Stimulated activated CD8-positive, alpha-beta memory T cell treated with anti-CD3 and anti-CD28 coated beads, Interleukin-15, amount 100 ng/mL, for 1 hour (primary cell): ENCODE measurements at places on chromosomes 3 and 15.

DNA sequence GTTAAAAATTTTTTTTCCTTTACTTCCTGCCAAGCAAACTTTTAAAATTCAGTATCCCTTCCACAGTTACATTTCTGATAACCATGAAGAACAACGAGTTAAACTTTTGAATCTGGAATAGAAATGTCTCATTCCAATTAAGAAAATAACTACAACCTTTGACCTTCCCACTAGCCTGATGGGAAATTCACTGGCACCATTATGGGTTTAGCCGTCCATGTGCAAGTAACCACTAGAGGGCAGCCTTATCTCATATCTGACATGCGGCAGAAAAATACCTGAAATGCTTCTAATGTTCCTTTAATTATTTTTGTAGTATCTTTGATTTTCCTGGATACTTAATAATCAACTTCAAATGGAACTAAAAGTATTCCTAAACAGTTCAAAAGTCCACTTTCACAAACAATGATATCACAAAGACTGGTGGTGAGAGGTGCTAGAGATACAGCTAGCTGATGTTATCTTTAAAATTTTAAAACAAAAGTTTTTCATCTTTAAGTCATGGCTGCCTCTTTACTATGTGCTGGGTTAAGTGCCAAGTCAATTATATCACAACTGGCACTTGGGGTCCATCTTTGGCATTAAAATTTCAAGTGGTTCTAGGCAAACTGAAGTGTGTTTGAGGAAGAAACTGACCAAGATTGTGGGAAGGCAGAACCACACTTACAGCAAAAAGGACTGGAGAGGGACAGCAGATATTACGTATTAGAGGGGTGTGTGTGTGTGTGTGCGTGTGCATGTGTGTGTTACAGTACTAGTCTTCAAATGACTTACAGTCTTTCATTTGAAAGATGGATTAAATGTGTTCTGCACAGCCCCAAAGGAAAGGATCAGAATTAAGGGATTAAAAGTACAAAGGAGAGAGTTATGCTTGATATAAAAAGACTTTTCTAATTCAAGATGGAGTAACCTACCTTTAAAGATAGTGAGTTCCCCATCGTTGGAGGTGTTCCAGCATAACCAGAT lies 107.1 kb upstream of the ICE2 start:
- no peak for DNase-seq

DNA sequence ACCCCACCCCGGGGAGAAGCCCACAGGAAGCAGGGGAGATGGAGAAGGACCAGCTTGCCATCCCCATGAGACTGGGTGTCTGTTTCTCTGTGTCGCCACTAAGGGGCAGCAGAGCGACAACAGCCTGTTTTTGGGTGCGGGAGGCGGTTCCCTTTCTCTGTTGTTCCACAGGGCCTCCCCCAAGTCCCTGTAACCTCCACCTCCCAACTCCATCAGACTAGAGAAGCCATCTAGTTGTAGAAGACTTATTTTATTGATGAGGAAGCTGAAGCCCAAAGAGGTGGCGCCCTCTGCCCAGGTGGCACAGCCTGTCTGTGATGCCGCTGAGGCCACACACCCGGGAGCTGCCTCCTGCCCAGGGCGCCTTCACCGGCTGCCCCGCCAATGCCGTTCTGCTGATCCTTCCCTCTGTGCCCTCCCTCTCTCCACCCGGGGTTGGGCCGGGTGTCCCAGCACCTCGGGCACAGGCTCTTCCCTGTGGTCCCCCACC lies 3.9 kb upstream of the CCDC9B start:
- DNase-seq: peak; percentile 47

DNA sequence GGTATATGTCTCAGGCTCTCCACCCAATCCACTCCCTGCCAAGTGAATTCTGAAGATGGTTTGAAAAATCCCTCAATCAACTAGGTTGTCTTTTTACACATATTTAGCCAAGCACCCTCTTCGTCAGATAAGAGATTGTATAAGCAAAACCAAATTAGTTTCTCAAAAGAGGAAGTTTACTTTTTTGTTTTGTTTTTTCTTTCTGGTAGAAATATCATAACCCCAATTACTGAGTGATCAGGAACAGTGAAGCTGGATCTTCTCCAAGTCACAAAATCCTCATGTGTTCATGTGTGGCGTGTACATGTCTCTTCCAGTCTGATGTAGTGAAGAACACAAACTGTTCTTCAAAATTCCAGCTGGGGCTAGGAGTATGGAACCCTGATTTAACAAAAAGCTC lies 180.6 kb downstream of the FOXP1 start:
- DNase-seq: no peak

- DNase-seq: no peak
These were observed 287.2 kb downstream of the CGGBP1 start for GRCh38 chr3:87771337-87772192.

DNA sequence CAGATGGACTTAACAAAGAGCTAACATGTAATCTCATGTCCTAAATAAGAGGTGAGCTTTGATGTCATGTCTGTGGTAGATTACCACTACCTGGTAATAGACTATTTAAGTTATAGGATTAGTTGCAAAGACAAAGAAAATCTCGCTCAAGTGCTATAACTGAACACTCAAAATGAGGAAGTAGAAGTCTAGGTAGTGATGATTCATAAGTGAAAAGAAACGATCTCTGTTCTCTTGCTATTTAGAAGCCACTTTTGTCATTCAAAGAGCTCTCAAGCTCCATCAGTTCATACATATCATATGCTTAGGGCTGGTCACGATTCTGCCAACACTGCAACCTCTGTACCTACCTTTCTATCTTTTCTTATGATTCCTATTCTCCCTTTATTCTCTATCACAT lies 110.9 kb downstream of the EDEM1 start:
- no peak for DNase-seq

DNA sequence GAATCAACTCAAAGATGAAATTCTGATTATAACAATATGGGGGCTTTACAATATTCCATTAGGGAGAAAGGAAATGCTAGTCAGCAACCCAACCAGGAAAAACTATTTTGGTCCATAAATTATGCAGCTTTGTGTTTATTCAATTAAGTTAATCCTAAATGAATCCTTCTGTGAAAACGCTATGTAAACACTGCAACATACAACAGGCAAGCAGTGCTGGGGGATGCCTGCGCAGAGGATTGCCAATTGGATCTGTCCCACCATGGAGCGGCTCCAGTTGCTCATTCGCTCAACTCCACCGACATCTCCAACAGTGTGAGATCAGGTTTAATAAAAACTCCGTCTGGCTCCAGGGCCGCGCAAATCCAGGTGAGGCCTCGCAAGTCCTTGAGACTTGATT lies 290.5 kb upstream of the VEPH1 start:
- no peak for DNase-seq
